ENCODE measurements at places on chromosomes 11 and 22. TPM values are rescaled to one million over a fixed set of nuclear protein-coding genes. Genes with fewer than 3 reads are reported as not detected.

SLC17A6 gene
- polyA plus RNA-seq = not detected

SNRPD3 gene
- polyA plus RNA-seq = 176 TPM

CCDC15 gene
- polyA plus RNA-seq = 4.1 TPM

DNA sequence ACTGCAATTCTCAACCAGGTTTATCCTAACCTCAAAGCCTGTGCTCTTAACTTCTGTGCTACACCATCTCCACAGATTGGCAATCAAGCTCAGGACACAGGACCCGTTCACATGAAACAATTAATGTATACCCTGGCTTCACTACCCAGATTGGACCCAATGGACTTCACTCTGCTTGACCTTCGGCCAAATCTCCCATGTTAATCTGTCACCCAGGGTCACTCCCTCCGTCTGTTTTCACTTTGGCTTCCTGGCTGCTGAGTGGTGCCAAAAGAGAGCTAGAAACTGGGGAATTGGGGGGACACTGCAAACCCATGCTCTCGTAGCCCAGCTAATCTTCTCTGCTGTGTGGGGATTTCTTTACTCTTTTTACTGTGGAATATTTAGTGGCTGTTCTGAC is 216.1 kb upstream of the ZC3H12C start:
- DNase-seq = no peak

DNA sequence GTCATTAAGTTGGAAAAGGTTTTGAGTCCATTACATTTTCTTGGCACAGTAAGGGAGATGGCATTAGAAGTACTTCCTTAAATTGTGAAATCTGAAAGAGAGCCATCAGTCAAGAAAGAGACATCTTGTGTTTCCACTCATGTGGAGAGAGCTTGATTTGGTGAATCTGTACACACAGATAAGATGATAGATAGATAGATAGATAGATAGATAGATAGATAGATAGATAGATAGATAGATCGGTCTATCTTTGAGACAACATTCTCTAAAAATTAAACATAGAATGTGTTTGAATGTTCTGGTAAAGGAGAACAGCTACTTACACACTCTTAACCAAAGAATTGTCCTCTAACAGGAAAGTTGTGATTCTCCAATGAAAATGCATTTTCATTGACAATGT is 76.2 kb downstream of the TTC17 start:
- no peak for DNase-seq

- DNase-seq = no peak
These were observed 428.0 kb downstream of the LARGE1 start for GRCh38 chr22:33492210-33492651.

- no peak for DNase-seq
These were observed 1019.4 kb downstream of the BRD1 start for GRCh38 chr22:48808038-48808960.

- DNase-seq = no peak
These were observed 699.1 kb upstream of the ARHGAP42 start for GRCh38 chr11:99987821-99988470.

DNA sequence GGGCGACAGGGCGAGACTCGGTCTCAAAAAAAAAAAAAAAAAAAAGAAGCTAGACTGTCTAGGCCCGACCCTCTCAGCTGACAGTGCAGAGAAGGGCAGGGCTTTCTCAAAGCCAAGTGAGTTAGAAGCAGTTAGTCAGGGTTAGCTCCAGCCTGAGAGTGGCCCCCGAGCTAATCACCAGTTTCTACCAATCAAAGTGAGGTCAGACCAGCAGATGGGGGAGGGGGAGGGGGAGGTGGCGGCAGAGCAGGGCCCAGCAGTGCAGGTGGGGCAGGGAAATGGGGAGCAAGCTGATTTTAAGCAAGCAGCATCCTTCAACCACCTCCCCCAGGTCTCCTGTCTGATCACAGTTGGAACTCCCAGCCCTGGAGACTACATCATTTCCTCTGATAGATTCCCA is 55.3 kb upstream of the PRR5 start:
- no peak for DNase-seq

GRCh38 chr11:30481330-30481729 is 104.8 kb downstream of the MPPED2 start:
- DNase-seq = no peak

- no peak for DNase-seq
These were observed 98.2 kb downstream of the SLC1A2 start for GRCh38 chr11:35321111-35321510.

DNA sequence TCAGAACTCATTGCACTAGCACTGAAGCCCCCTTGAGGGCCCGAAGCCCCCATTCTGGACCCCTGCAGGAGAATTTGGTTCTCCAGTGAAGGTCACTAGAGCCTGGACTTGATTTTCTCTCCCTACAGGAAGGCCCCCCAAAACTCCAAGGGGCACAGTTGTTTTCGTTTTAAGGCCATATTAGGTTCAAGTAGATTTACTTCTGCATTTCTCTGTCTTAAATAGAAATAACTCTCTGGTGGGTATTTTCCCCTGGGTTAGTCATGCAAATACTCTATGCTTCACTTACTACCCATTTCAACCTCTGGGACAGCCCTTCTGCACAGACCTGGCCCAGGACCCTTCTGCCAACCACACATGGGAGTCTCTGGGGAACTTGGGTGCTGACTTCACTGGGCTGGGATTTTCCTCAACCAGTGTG is 41.6 kb downstream of the WEE1 start:
- DNase-seq = no peak

DNA sequence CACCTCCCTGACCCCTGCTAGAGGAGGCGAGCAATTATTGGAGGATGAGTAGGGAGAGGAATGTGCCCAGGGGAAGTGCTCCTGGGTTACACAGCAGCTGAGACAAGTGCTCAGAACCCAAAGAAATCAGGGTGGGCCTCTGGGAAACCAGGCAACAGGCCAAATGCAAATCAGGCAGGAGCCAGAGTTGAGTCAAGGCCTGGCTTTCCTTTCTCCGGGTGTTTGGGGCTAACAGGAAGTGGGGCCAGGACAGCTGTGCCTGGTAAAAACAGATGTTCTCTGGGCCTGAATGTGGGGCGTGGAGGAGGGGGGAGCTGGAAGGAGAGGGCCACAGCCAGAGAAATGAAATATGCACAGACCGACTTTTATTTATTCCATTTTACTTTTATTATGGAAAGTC is 22.0 kb downstream of the MFNG start:
- DNase-seq = no peak

DNA sequence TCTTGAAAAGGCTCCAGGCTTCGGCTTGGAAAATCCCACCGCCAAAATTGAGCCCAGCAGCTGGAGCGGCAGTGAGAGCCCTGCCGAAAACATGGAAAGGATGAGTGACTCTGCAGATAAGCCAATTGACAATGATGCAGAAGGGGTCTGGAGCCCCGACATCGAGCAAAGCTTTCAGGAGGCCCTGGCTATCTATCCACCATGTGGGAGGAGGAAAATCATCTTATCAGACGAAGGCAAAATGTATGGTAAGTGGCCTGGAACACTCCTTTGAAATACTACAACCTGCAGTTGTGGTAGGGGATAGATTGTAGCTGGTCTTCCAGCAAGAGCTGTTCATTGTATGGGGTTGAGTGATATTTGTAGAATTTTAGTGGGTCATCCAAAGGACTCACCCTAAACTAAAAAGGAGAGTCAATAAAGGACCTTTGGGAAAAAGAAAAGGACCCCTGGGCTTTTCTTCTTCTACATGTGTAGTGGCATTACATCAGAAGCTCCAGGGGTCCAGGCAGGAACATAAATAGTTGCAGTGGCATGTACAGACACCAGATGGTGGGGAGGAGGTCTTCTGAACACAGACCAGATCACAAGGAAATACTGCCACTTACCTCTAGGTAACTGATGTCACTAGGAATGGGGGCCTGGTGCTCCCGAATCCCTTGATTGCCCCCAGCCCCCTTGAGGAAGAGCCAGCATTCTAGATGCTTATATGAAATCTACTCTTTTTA is 90.1 kb downstream of the TEAD1 start:
- no peak for DNase-seq

DNA sequence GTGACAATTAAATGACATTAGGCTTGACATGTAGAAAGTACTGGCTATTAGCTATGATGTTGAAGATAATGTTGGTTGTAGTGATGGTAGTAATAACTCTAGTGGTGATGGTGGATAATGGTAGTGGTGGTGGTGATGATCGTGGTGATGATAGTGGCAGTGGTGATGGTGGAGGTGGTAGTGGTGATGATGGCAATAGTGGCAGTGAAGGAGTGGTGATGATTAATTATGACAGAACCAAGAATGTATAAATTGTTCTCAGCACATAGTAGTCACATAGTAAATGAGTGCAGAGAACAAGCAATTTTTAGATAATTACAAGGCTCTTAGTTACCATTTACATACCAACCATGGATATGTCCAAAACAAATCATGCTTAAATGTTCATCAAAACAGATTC is 5.3 kb upstream of the CD44 start:
- no peak for DNase-seq
